ENCODE measurements at places on chromosomes 7 and 10. TPM values are rescaled to one million over a fixed set of nuclear protein-coding genes. Genes with fewer than 3 reads are reported as not detected.

HGF gene
- total RNA-seq: not detected

ZDHHC6 gene
- 32.4 TPM for total RNA-seq

UCN3 gene
- total RNA-seq: not detected

C10orf53 gene
- not detected for total RNA-seq

TCF7L2 gene
- total RNA-seq: 3.1 TPM

GSDME gene
- total RNA-seq: 0.75 TPM

POT1 gene
- 15.4 TPM for total RNA-seq

IKZF5 gene
- 56.1 TPM for total RNA-seq

ITPRID1 gene
- total RNA-seq: not detected

CRHR2 gene
- not detected for total RNA-seq

CH25H gene
- total RNA-seq: 0.44 TPM

CCDC146 gene
- 14.7 TPM for total RNA-seq

LDB3 gene
- total RNA-seq: not detected

WEE2 gene
- total RNA-seq: not detected

SNX13 gene
- 29.6 TPM for total RNA-seq

HMX3 gene
- total RNA-seq: 0.39 TPM

RBP4 gene
- total RNA-seq: not detected

IFIT2 gene
- 19.5 TPM for total RNA-seq

POLR1F gene
- total RNA-seq: 25.1 TPM

BMPER gene
- total RNA-seq: not detected

KLF14 gene
- not detected for total RNA-seq

LRRC17 gene
- not detected for total RNA-seq

OR9A2 gene
- total RNA-seq: not detected

CHAT gene
- total RNA-seq: not detected

C10orf90 gene
- 0.83 TPM for total RNA-seq

PRTFDC1 gene
- 3.6 TPM for total RNA-seq

CXCL12 gene
- total RNA-seq: not detected

PPP1R9A gene
- total RNA-seq: 0.08 TPM

SLC16A9 gene
- 0.18 TPM for total RNA-seq

C10orf143 gene
- 5.0 TPM for total RNA-seq

CHST15 gene
- total RNA-seq: 3.3 TPM

H2AZ2 gene
- total RNA-seq: 185 TPM

MMD2 gene
- total RNA-seq: not detected

All from T-helper 17 cell (primary cell).